ENCODE measurements at places on chromosomes 2 and 18.

GRCh38 chr18:25010623-25011374, 341.2 kb downstream of the ZNF521 start:
- no peak for DNase-seq

GRCh38 chr2:38856165-38856564, 19.6 kb downstream of the DHX57 start:
- no peak for DNase-seq

GRCh38 chr2:191341436-191341835, 96.2 kb downstream of the MYO1B start:
- no peak for DNase-seq

DNA sequence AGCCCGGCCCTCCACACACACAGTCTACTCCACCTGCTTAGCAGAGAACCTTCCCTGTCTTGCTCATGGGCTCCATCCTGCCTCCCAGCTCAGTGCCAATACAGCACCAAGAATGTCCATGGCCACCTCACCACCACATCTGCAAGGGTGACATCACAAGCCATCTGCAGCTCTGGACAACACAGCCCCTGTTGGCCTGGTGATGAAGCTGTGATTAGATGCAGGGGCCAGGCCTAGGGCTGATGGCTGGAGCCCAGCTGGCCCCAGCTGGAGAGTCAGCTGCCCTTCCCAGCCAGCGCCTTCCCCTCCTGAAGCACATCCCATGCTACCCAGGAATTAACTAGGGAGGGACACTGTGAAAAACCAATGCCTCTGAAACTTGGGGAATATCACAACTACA, 91.1 kb downstream of the TTC32 start:
- no peak for DNase-seq

- DNase-seq = no peak
Observed at GRCh38 chr18:24274837-24275236, 122.8 kb downstream of the OSBPL1A start.

DNA sequence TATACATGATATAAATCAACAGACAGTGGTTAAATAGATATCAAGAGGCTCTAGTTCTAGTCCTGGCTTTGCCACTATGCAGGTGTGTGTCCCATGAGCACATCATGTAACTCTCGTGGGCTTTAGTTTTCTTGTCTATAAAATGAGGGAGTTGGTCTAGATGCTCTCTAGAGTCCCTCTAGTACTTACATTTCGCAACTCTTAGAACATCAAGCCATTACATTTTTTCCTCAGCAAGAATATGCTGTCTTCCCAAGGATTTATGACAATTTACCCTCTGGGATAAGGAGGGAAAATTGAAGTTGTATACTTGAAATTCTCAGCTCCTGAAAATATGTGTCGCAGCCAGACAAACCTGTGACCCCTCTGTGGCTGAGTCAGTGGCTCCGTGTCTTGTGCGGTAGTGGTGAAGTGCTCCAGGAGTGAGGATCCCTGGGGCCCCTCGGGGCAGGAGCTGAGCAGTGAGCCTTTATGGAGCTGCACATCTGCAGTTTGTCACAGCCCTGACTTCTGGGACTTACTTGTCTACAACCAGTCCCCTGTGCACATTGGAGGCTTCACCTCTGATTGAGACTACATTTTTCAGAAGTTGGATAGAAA, 6.8 kb downstream of the PKP4 start:
- no peak for DNase-seq

DNA sequence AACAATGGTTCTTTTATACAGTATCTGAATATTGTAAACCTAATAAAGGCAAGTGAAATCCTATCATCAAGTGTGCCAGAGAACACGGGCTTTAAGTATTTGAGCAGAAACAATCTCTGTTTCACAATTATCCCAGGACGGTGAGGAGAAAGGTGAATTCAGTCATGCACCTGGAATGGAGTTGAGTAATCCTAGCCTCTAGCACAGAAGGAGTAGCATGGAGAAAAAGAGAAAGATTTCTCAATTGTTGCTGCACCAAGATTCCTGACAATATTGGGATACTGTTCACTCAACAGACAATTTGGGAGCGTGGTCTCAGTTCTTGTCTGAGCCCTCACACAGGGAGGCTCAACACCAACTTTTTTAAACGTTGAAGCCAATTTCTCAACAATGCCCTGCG, 510.6 kb downstream of the SOX11 start:
- DNase-seq = no peak

GRCh38 chr2:25473758-25474340, 132.1 kb upstream of the DNMT3A start:
- no peak for DNase-seq

- DNase-seq = no peak
Observed at GRCh38 chr2:173652767-173653431, 298.2 kb downstream of the CDCA7 start.

DNA sequence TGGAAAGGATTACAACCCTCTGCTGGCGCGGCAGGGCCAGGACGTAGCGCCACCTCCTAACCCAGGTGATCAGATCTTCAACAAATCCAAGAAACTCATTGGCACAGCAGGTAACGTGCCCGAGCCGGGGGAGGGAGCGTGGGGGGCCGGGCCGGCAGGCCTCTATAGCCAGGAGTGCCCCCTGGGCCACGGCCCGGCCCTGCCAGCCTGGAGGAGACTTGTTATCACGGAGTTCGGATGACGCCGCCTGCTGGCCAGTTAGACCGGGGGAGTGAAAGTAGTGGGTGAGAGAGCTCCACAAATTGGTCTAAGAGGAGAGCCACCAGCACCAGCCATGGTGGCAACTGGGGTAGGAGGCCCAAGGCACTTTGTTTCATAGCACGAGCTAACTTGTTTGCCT, 8.6 kb upstream of the TMEM214 start:
- DNase-seq = no peak

DNA sequence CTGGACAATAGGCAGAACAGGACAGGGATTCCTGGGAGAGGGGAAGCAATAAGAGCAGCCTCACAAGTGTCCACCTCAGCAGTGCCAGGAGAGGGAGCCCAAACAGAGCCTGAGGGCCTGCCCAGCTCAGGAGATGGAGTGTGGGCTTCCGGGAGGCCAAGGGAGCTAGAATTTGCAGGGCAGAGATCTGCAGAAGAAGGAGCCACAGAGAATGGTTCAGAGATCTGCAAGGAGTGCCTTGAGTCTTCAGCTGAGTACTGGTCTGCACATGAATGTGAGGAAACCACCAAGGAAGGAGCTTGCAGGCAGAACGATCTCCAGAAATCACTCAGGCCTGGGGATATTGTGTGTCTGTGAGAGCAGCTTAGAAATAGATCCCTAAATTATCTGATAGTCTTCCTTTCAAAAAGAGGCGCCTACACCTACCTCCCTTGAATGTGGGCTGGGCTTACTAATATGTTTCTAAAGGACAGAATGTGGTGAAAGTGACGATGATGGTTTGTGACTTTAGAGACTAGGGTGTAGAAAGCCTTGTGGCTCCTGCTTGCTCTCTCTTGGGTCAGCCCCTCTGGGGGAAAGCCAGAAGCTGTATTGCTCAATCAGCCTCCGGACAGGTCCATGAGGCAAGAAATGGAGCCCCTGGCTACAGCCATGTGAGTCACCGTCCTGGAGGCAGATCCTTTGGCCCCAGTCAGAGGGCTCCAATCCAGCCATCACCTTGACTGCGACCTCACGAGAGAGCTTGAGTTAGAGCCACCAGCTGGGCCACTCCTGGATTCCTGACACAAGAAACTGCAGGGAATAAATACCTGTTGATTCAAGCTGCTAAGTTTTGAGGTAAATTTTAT, 7.6 kb upstream of the LPIN1 start:
- DNase-seq = no peak

GRCh38 chr2:106646605-106647004, 159.4 kb downstream of the CD8B2 start:
- no peak for DNase-seq

DNA sequence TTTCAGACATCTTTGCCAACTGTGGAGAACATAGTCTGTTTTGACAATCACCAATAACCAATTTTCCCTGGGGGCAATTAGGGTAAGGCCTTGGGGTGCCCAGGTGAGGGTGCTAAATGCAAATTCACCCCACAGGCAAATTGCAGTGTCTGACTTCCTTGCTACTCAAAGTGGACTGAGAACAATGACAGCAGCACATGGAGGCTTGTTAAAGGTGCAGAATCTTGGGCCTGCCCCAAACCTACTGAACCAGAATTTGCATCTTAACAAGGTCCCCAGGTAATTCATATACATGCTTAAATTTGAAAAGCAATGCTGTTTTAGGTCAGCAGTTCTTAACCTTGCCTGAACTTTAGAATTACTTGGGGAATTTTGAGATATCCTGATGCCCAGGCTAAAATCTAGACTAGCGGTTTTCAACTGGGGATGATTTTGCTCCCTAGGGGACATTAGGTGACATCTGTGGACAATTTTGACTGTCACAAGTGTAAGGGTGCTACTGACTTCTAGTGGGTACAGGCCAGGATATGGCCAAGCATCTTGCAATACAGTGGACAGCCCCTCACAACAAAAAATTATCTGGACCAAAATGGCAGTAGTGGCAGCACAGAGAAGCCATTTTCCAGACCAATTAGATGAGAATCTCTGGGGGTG, 80.2 kb upstream of the GCFC2 start:
- no peak for DNase-seq

DNA sequence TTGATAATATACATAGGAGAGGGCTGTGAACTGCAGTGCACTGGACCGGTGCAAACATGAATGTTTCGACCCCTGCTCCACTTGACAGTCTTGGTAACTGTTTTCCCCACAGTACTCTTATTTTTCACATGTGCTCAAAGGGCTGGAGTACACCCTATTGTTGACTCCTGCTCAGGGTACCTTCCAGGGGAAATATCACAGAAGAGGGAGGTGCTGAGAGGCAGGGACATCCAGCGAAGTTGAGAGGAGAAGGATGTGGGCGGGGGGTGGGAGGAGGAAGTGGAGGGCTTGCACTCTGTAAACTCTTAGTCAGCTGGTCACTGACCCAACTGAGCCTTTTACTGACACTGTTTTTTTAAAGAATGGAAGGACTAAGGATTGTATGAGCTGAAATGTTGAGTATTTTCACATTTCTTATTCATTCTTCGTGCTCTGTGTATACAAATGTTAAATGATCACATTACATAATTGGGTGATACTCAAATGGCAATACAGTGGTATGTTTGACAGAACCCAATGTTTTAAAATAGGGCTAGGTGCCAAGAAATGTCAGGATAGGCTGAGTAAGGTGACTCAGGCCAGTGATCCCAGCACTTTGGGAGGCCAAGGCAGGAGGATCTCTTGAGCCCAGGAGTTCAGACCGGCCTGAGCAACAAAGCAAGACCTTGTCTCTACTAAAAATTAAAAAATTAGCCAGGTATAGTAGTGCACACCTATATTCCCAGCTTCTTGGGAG, 10.0 kb downstream of the INPP4A start:
- DNase-seq = no peak

DNA sequence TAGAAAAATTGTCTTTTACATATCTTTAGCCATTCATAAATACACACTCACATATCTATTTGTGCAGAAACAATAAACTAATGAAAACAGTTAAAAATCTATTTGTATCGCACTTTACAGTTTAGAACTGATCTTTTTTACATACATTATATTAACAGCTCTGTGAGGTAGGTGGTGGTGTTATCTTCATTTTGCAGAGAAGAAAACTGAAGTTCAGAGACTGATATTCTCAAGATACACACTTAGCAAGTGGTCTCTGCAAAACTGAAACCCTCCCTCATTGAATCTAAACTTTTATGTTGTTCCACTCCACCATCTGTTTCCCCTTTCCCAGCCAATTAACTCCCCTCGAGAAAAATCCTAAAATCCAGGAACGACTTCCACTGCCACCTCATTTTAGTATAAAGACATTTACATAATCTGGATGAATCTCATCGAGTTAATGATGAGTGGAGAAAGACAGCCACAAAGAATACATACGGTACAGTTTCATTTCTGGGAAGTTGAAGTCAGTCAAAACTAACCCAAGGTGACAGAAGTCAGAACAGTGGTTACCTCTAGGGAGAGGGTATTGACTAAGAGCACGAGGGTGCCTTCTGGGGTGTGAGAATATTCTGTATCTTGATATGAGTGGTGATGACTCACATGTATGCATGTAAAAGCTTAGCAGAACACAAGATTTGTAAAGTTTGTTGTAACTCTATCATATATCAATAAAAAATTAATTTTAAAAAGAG, 524.2 kb upstream of the TCF4 start:
- no peak for DNase-seq

DNA sequence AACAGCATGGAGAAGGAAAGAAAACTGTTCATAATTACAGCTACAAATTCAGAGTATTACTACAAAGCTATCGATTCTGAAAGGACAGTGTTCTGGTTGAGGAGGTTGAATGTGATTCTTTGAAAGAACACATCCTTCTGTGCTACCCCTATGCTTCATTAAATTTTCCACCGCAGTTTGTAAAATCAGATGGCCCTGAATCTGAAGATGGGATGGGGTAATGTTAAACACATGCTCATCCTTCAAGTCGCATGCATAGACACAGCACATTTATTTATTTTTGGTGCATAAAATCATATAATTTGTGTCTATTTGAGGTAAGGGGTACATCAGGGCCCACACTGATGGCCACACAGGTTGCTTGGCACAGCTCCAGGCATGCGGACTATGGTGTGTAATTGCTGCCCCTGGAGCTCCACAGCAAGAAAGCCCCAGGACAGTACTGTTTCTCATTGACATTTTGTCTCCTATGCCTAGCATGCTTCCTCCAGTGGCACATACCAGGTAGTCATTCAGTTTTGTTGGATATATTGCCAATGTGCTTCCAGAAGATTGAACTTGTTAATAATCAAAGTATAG, 238.8 kb upstream of the TANK start:
- no peak for DNase-seq

GRCh38 chr2:54771166-54771885, 47.9 kb downstream of the EML6 start:
- no peak for DNase-seq

- DNase-seq = no peak
Observed at GRCh38 chr2:157764386-157764785, 111.7 kb downstream of the ACVR1 start.

DNA sequence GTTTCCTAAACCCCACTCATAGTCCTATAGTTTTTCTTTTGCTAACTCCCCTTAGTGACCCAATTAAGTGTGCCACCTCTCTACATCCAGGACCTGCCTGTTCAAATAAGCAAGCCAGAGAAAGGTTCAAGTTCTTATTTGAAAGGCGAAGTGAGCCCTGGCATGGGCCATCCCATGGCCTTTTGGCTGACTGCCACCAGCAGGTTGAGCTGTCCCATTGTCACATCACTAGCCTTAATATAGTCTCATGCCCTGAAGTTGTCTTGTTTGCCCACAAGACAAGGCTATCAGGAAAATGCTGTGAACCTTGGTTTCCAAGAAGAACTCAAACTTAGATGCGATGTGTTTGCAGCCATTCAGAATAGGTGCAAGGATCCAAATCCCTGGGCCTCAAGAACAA, 158.8 kb downstream of the SH3RF3 start:
- no peak for DNase-seq

- DNase-seq = no peak
Observed at GRCh38 chr2:233009661-233010060, 3.4 kb downstream of the NGEF start.

- DNase-seq = no peak
Observed at GRCh38 chr18:40606996-40607395, 1348.0 kb upstream of the PIK3C3 start.

DNA sequence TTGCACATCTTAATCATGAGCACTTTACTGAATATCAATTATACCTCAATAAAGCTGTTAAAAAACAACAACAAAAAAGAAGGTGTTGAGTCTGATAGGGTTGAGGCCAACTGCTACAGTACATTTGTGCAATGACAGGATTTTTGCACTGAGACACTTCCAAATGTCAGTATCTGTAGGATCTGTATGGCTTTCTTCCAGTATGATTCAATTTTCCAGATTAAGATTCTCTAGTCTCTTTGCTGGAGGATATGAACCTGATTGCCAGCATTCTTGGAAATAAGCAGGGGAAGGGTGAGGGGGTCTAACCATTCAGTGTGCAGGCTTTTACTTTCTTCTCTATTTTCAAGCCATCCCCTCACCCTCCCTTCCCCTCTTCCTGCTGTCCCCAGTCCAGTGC, 85.1 kb downstream of the SEMA4F start:
- no peak for DNase-seq
